DND-41 (cell line): ENCODE measurements at places on chromosomes 6 and 20.

GRCh38 chr6:90095145-90095544 is 200.9 kb downstream of the GJA10 start:
- H3K36me3 ChIP-seq = no peaks in the 10 kb centered on the region
- H3K27me3 ChIP-seq = no peaks in the 10 kb centered on the region
- no peak overlapping the region for H3K4me3 ChIP-seq
- DNase-seq = no peak
- peaks cover 40% of the 10 kb centered on the region for H3K4me1 ChIP-seq

- no peaks in the 10 kb centered on the region for H3K4me1 ChIP-seq
- H3K36me3 ChIP-seq = peaks cover 11% of the 10 kb centered on the region
- H3K27me3 ChIP-seq = no peaks in the 10 kb centered on the region
- no peak for DNase-seq
Observed at GRCh38 chr6:156934069-156934460, 156.9 kb downstream of the ARID1B start.

GRCh38 chr20:50053362-50054230 is 59.4 kb downstream of the UBE2V1 start:
- DNase-seq = no peak
- H3K4me3 ChIP-seq = no peak overlapping the region
- no peak overlapping the region for H3K27ac ChIP-seq
- peaks cover 6% of the 10 kb centered on the region for H3K27me3 ChIP-seq

- DNase-seq = no peak
- H3K27ac ChIP-seq = no peak overlapping the region
- no peaks in the 10 kb centered on the region for H3K27me3 ChIP-seq
- no peaks in the 10 kb centered on the region for H3K36me3 ChIP-seq
- no peak overlapping the region for H3K4me3 ChIP-seq
- H3K4me1 ChIP-seq = no peaks in the 10 kb centered on the region
Observed at GRCh38 chr20:43404878-43405277, 52.8 kb upstream of the SRSF6 start.

- peak; percentile 45 for DNase-seq
- no peak overlapping the region for H3K4me3 ChIP-seq
- no peaks in the 10 kb centered on the region for H3K36me3 ChIP-seq
- H3K4me1 ChIP-seq = no peaks in the 10 kb centered on the region
- H3K27ac ChIP-seq = no peak overlapping the region
Observed at GRCh38 chr6:33926451-33926850, 122.6 kb upstream of the MLN start.

DNA sequence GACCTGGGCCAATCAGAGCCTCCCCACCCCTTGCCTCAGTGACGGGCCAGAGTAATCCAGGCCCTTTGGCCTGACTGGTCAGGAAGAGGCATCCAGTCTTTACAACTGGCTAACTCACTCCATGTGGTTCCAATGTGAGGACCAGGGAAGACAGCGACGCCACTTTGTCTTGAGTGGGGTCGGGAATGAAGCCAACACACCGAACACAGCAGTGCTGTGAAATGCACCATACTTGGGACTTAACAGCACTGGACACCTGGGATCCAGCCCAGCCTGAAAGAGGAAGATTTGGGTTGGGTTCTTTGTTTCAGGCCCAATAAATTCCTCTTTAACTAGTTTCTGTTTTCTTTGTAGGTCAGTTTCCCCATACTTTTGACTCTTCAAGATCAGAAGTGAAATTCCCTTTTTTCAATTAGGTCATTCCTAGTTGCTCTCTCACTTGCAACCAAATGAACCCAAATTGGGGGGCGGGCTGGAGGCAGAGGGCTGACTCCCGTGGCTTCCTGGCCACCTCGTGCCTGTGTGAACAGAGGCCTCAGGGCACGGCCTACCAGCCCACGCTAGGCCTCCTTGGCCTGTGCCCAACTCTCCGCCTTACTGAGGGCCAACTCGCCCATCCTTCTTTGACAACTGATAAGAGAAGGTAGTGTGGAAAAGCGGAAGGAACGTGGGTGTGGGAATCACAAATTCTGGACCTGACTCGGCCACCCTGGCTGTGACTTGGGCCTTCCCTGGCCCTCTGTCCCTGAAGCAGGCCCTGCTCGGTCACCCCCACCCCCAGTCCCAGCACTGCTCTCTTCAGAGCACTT is 17.1 kb downstream of the SULF2 start:
- no peak overlapping the region for H3K27ac ChIP-seq
- DNase-seq = no peak
- H3K4me1 ChIP-seq = no peaks in the 10 kb centered on the region
- no peaks in the 10 kb centered on the region for H3K27me3 ChIP-seq
- H3K4me3 ChIP-seq = no peak overlapping the region

GRCh38 chr6:766625-767024 is 73.7 kb upstream of the EXOC2 start:
- H3K27me3 ChIP-seq = peaks cover 15% of the 10 kb centered on the region
- no peak for DNase-seq
- no peaks in the 10 kb centered on the region for H3K36me3 ChIP-seq
- no peak overlapping the region for H3K4me3 ChIP-seq

DNA sequence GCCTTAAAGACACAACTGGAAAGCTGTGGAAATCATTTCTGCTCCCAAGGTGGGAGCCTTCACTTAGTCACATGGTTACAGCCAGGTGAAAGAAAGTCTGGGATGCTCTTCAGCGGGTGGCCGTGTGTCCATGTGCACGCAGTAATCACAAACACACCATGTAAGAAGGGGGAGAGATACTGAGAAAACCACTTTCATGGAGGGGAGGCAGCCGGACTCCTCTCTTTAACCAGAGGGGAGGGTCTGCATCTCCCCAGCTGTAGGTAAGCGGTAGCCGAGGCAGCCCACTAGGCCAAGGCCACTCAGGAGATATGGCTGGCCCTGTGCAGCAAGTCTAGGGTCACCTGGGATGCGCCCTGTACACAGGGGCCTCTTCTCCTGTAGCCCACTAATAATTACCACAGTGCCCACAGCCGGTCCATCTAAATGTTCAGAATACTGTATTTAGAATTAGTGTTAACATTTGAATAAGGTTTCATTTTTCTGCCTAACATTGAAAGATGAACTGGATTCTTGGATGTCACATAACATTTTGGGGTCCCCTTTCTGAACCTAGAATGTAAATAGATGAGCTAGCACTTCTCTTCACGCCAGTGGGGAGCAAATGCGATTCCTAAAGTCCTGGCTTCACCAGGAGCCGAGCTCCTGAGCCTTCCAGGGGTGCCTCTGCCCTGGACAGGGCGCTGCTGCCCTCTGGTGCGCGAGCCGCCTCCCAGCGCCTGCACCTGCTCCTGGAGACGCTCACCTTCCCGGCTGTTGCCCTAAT is 15.9 kb downstream of the GPR31 start:
- DNase-seq = peak; percentile 37
- H3K27me3 ChIP-seq = peaks cover 13% of the 10 kb centered on the region
- H3K4me1 ChIP-seq = no peaks in the 10 kb centered on the region
- no peak overlapping the region for H3K4me3 ChIP-seq
- no peak overlapping the region for H3K27ac ChIP-seq

GRCh38 chr6:71114986-71115385 is 158.1 kb upstream of the B3GAT2 start:
- no peaks in the 10 kb centered on the region for H3K27me3 ChIP-seq
- no peak for DNase-seq
- H3K4me1 ChIP-seq = no peaks in the 10 kb centered on the region
- H3K27ac ChIP-seq = no peak overlapping the region
- no peaks in the 10 kb centered on the region for H3K36me3 ChIP-seq

GRCh38 chr6:154888421-154889295 is 106.5 kb upstream of the TIAM2 start:
- H3K4me1 ChIP-seq = no peaks in the 10 kb centered on the region
- H3K36me3 ChIP-seq = no peaks in the 10 kb centered on the region
- no peak overlapping the region for H3K27ac ChIP-seq
- no peak overlapping the region for H3K4me3 ChIP-seq

DNA sequence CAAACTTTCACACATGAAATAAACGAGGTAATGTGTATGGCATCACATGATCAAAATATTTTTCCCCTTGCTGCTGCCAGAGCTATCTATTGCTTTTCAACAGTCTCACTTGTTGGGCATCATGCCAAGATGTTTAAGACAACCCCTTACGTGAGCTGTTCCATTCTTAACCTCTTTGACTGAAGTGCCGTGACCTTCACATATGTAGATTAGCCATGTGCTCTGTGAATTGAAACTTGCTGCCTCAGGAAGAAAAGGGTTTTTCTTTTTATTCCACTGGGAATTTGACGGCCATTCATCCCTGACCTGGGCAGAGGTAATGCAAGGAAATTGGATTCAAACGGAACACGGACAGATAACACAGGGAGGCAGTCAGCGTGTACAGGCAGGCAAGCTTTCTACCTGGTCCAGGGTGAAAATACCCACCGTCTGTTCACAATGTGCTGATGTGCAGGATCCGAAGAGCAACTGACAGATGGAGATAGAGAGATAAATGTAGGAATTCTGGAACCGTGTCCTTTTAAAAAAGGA is 14.2 kb downstream of the ARID1B start:
- no peak for DNase-seq
- H3K4me1 ChIP-seq = peaks cover 21% of the 10 kb centered on the region
- no peaks in the 10 kb centered on the region for H3K27me3 ChIP-seq
- no peak overlapping the region for H3K4me3 ChIP-seq
- peaks cover 19% of the 10 kb centered on the region for H3K36me3 ChIP-seq

DNA sequence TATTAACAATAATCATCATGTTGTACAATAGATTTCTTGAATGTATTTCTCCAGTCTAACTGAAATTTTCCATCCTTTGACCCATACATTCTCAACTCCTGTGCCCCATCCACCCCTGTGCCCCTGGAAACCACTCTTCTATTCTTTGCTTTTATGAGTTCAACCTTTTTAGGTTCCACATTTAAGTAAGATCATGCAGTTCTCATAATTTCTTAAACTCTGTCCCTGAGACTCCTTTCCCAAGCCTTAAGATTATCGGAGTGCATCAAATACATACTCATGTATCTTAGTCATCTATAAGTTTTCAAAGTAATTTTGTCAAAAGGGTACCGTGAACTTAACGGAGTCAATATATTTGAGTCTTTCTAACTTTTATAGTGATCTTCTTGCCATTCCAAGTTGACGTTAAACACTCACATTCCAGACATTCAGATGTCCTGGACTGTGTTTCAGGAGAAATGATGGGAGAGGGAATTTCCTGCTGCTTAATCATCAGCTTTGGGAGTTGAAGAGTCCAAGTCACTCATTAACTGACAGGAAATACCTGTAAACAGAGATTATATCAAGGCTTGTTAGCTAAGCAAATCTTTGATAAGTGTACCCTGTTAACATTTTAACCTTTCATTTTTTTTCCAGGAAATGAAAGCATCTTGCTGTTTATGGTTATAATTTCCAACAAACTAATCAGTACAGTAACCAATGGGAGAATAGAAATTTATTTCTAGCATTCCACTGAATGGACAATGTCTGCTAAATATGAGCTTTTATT is 73.3 kb downstream of the ADGRG6 start:
- H3K36me3 ChIP-seq = no peaks in the 10 kb centered on the region
- H3K4me1 ChIP-seq = no peaks in the 10 kb centered on the region
- no peak overlapping the region for H3K27ac ChIP-seq
- H3K27me3 ChIP-seq = peaks cover 10% of the 10 kb centered on the region

GRCh38 chr20:5688431-5688972 is 61.7 kb upstream of the SHLD1 start:
- H3K27ac ChIP-seq = no peak overlapping the region
- no peak overlapping the region for H3K4me3 ChIP-seq
- H3K27me3 ChIP-seq = peaks cover 3% of the 10 kb centered on the region
- no peaks in the 10 kb centered on the region for H3K4me1 ChIP-seq
- no peak for DNase-seq

DNA sequence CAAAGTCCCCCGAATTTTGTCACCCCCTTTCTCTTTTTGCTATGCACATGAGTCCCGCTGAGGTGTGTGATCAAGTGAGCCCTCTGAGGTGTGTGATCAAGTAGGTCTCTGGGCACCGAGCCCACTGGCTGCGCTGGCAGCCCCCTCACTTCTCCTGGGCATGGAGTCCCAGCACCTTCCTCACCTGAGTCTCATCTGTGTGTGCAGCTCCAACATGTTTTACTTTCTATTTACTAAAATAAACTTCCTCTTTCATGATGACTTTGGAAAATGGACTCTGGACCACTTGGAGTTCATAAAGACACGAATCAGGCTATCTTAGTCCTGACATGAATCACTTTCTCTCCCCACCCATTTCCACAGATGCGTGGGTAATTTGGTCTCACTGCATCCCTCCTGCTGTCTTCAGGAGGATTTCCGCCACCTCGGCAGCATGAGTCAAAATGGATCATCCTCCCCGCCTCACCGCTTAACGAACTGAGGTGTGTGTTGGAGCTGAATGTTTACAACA is 39.8 kb downstream of the PRDM1 start:
- no peak overlapping the region for H3K27ac ChIP-seq
- no peaks in the 10 kb centered on the region for H3K36me3 ChIP-seq
- H3K27me3 ChIP-seq = no peaks in the 10 kb centered on the region

- no peaks in the 10 kb centered on the region for H3K27me3 ChIP-seq
- no peak overlapping the region for H3K4me3 ChIP-seq
- no peaks in the 10 kb centered on the region for H3K36me3 ChIP-seq
- no peaks in the 10 kb centered on the region for H3K4me1 ChIP-seq
- H3K27ac ChIP-seq = no peak overlapping the region
Observed at GRCh38 chr20:20457392-20458126, 89.7 kb downstream of the INSM1 start.

DNA sequence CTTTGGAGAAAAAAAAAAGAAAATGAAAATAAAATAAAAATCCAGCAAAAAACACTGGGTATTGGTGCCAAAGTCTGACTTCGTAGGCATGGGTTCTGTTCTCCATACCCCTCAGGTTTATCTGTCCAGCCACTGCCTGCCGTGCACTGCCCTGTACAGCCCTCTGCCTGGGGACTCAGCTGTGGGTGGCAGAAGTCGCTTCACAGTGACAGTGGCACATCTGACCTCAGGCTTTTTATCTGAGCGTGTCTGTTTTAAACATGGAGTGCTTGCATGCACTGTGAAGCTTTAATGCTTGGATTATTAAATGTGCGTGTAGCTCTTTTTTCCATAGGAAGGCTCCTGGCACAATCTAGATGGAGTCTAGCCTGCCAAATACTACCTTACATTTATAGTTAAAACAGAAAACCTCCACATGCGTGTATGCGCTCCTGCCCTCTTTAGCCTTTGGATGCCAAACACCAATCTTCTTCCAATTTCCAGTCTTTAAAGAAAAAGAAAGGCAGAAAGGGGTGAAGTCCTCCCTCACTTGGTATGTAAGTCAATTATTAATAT is 375.5 kb downstream of the UTRN start:
- no peak for DNase-seq
- H3K27ac ChIP-seq = no peak overlapping the region
- H3K36me3 ChIP-seq = peaks cover 8% of the 10 kb centered on the region; the same call in 1 of the 2 replicates
